ENCODE measurements at places on chromosomes 1 and 21. TPM values are rescaled to one million over a fixed set of nuclear protein-coding genes. Genes with fewer than 3 reads are reported as not detected.

DNA sequence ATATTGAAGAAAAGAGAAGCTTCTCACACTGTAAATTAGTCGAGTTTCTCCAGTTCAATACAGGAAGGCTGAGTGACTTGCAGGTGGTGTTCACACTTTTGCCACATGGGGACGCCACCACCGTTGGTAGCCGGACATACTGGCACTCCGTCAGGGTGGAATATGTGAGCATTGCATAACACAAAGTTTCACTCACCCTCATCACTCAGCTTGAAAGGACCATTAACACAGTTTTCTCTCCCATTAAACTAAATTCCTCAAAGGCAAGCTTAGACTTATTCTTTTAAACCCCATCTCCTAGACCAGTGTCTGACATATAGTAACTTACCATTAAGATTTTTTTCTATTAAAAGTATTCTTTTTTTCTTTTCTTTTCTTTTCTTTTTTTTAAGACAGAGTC, 105.3 kb upstream of the SERBP1 start:
- H3K27me3 ChIP-seq: peaks cover 5% of the 10 kb centered on the region
- no peak overlapping the region for H3K4me3 ChIP-seq
- H3K4me1 ChIP-seq: peaks cover 13% of the 10 kb centered on the region
- no peak overlapping the region for H3K27ac ChIP-seq
- peak; percentile 70 for DNase-seq
- H3K36me3 ChIP-seq: no peaks in the 10 kb centered on the region

The PRKAA2 gene
- total RNA-seq: not detected

- H3K27me3 ChIP-seq: no peaks in the 10 kb centered on the region
- H3K36me3 ChIP-seq: no peaks in the 10 kb centered on the region
- no peaks in the 10 kb centered on the region for H3K4me1 ChIP-seq
- no peak overlapping the region for H3K27ac ChIP-seq
Observed at GRCh38 chr1:36869826-36870225, 164.5 kb downstream of the GRIK3 start.

- H3K27me3 ChIP-seq: peaks cover 3% of the 10 kb centered on the region
- H3K36me3 ChIP-seq: no peaks in the 10 kb centered on the region
- no peak overlapping the region for H3K4me3 ChIP-seq
- H3K27ac ChIP-seq: no peak overlapping the region
Observed at GRCh38 chr1:179510038-179510437, 65.7 kb downstream of the NPHS2 start.

The GRHL3 gene
- not detected for total RNA-seq

The SPATA45 gene
- total RNA-seq: not detected

DNA sequence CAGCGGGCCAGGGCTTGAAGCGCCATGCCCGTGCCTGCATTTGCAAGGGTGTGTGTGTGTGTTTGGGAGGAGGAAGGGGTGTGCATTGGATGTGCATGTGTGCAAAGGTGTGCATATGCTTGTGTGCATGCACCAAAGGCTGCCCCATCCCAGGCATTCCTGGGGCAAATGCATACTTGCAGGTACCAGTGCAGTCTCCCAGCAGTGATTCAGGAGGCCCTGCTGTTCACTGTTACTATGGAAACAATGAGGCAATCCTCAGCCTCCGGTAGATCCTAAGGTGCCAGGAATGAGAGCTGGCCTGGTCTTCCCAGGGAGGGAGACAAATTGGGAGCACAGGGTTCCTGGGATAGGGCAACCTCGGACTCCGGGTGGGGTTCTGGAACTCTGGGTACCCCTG, 7.5 kb upstream of the FNDC5 start:
- H3K27me3 ChIP-seq: peaks cover 24% of the 10 kb centered on the region
- H3K27ac ChIP-seq: no peak overlapping the region
- no peaks in the 10 kb centered on the region for H3K36me3 ChIP-seq
- no peak overlapping the region for H3K4me3 ChIP-seq
- DNase-seq: no peak

The MCOLN2 gene
- total RNA-seq: 12.9 TPM

GRCh38 chr1:228851618-228852017, 116.3 kb downstream of the RHOU start:
- peaks cover 18% of the 10 kb centered on the region for H3K4me1 ChIP-seq
- DNase-seq: no peak
- H3K27ac ChIP-seq: no peak overlapping the region
- H3K36me3 ChIP-seq: no peaks in the 10 kb centered on the region

- no peak for DNase-seq
- H3K27ac ChIP-seq: no peak overlapping the region
- H3K4me3 ChIP-seq: no peak overlapping the region
Observed at GRCh38 chr1:179761296-179761695, 18.2 kb downstream of the FAM163A start.

- peaks cover 35% of the 10 kb centered on the region for H3K27me3 ChIP-seq
- peaks cover 8% of the 10 kb centered on the region for H3K4me1 ChIP-seq
- H3K36me3 ChIP-seq: no peaks in the 10 kb centered on the region
- DNase-seq: peak; percentile 39
- peak overlapping the region; percentile 18 for H3K4me3 ChIP-seq
Observed at GRCh38 chr1:161427733-161428516, 60.2 kb upstream of the CFAP126 start.

- no peak overlapping the region for H3K4me3 ChIP-seq
- H3K36me3 ChIP-seq: no peaks in the 10 kb centered on the region
- H3K27me3 ChIP-seq: no peaks in the 10 kb centered on the region
- DNase-seq: no peak
Observed at GRCh38 chr1:186750257-186750656, 70.0 kb upstream of the PTGS2 start.

DNA sequence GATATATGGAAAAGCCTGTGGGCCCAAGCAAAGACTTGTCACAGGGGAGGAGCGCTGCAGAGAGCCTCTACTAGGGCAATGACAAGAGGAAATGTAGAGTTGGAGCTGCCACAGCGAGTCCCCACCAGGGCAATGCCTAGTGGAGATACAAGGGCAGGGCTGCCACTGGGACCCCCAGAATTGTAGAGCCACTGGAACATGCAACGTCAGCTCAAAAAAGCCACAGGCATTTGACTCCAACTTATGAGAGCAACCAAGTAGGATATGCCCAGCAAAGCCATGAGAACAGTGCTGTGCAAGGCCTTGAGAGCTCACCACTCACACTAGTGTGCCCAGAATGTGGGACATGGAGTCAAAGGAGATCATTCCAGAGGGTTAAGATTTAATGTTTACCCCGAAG, 63.7 kb upstream of the CAMK1G start:
- peaks cover 11% of the 10 kb centered on the region for H3K27me3 ChIP-seq
- H3K27ac ChIP-seq: no peak overlapping the region
- no peaks in the 10 kb centered on the region for H3K36me3 ChIP-seq
- DNase-seq: no peak
- no peaks in the 10 kb centered on the region for H3K4me1 ChIP-seq

The TMPRSS2 gene
- total RNA-seq: not detected

DNA sequence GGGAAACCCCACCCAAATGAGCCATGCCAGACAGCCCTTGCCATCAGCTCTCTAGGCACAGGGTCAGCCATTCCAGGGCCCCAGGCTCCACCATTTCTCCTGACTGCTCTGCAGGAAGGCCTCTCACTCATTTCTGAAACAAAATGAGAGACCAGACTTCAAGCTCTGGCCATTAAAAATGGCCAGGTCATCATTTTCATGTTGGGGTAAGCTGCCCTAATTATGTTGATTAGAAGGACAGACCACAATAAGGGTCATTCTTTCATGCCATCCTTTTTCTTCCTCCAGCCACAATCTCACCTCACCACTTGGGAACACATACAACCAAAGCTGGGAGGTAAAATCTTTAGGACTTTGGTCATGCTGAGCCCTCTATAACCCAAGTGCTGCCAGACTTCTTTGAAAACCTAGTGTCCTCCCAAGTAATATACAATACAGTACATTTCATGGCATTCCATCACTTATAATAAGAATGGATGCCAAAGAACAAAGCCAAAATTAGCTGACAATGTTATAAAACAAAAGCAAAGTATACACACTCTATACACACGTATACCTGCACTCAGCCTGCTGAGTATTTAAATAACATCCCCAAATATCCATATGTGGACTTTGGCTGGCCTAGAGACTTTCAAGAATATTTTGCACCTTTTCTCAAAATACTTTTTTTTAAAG, 22.4 kb upstream of the RBBP5 start:
- H3K27ac ChIP-seq: no peak overlapping the region
- H3K4me3 ChIP-seq: no peak overlapping the region
- no peak for DNase-seq
- H3K36me3 ChIP-seq: peaks cover 12% of the 10 kb centered on the region
- no peaks in the 10 kb centered on the region for H3K27me3 ChIP-seq

DNA sequence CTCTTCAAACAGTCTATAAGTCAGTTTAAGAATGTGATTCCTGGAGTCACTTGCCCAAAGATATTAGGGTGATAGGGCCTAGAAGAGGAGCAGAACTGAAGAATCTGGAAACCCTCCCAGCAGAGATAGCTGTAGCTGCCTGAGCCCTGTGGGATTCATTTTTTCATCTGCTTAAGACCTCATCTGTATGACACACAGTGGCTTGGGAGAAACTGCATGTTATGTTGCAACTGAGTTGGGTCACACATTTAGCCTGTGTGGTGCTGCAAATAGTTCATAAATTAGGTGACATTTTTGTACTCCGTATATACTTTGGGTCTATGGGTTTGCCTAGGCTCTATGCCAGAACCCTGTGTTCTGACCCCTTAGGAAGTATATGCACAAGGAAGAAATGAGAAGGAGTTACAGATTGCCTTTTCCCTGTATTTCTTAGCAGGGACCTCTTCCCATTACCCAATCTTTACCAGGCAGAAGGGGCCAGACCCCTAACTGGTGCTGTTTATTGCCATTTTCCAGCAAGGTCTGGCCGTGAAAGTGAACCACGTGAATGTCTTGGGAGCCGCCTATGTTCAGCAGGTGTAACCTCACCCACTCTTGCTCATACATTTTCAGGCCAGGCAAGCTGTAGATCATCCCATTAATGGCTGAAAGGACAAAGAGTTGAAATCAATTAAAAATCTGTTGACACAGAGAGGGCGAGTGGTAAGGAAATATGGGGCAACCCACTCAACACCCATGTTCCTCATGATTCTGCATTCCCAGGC, 41.9 kb upstream of the SLC19A2 start:
- H3K4me3 ChIP-seq: no peak overlapping the region
- DNase-seq: no peak
- H3K4me1 ChIP-seq: peaks cover 14% of the 10 kb centered on the region
- peaks cover 2% of the 10 kb centered on the region for H3K36me3 ChIP-seq
- no peak overlapping the region for H3K27ac ChIP-seq

DNA sequence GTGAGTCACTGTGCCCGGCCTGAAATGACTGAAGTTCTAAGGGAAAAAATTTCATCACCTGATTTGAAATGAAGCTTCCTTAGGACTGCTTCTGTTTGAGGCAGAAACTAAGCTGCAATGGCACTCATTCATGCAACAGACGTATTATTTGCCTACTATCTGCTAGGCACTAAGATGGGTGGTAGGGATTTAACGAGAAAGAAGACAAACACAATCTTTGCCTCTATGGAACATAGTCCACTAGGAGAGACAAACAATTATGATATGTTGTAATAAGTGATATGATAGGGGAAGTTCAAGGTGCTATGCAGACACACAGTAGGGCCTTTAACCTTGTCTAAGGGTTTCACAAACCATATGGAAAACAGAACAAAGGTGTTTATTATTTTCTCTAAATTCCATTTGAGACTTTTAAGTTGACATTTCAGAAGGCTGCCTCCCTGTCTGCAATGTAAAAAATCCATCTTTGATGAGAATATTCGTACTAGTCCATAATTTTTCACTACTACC, 11.3 kb downstream of the LIX1L start:
- no peak overlapping the region for H3K27ac ChIP-seq
- H3K36me3 ChIP-seq: peaks cover 40% of the 10 kb centered on the region
- H3K4me1 ChIP-seq: peaks cover 14% of the 10 kb centered on the region

The KCNJ15 gene
- not detected for total RNA-seq

The ANXA9 gene
- not detected for total RNA-seq

- no peak overlapping the region for H3K4me3 ChIP-seq
- no peaks in the 10 kb centered on the region for H3K27me3 ChIP-seq
- H3K27ac ChIP-seq: no peak overlapping the region
Observed at GRCh38 chr1:206955476-206956451, 9.5 kb upstream of the PIGR start.

GRCh38 chr1:13549521-13549920, 34.1 kb upstream of the PDPN start:
- H3K27me3 ChIP-seq: peaks cover 2% of the 10 kb centered on the region
- no peak for DNase-seq
- H3K36me3 ChIP-seq: no peaks in the 10 kb centered on the region

- no peak overlapping the region for H3K27ac ChIP-seq
- H3K27me3 ChIP-seq: peaks cover under 1% of the 10 kb centered on the region
- DNase-seq: no peak
- no peak overlapping the region for H3K4me3 ChIP-seq
- H3K36me3 ChIP-seq: no peaks in the 10 kb centered on the region
Observed at GRCh38 chr1:181251713-181252075, 163.2 kb downstream of the IER5 start.

The CDA gene
- total RNA-seq: not detected

DNA sequence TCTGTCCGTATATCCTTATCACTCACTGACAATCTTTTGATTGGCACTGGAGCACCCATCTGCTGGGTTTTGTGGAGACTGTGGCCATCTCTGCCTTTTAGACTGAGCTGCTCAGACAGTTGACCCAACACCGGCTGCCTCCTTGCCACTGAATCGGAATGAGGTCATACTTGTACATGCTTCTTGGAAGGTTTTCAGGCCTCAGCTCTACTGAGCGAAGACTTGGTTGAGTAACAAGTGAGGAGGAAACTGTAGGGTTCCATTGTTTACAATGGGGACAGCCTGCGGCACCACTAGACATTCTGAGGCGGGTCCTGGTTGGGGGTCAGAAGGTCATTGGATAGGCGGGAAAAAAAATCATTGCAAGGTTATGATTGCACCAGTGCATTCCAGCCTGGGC, 320.3 kb downstream of the KIF26B start:
- H3K4me3 ChIP-seq: no peak overlapping the region
- H3K36me3 ChIP-seq: no peaks in the 10 kb centered on the region
- H3K27ac ChIP-seq: no peak overlapping the region
- peaks cover 2% of the 10 kb centered on the region for H3K27me3 ChIP-seq
- no peak for DNase-seq

- peaks cover 37% of the 10 kb centered on the region for H3K36me3 ChIP-seq
- no peak overlapping the region for H3K27ac ChIP-seq
- H3K4me3 ChIP-seq: no peak overlapping the region
- H3K27me3 ChIP-seq: no peaks in the 10 kb centered on the region
- no peaks in the 10 kb centered on the region for H3K4me1 ChIP-seq
Observed at GRCh38 chr1:74763807-74764206, 30.9 kb downstream of the TYW3 start.

Measured in activated CD8-positive, alpha-beta T cell treated with anti-CD3 and anti-CD28 coated beads, Interleukin-2, amount 10 ng/mL, durations not matched to agents 7 days and 5 days (primary cell).